ENCODE measurements at places on chromosomes 1 and 21. TPM values are rescaled to one million over a fixed set of nuclear protein-coding genes. Genes with fewer than 3 reads are reported as not detected.

KRTAP12-2 gene
- not detected for total RNA-seq

FCRL1 gene
- total RNA-seq, result not detected

S100A1 gene
- total RNA-seq, result not detected

SLC26A9 gene
- total RNA-seq, result not detected

VANGL1 gene
- total RNA-seq, result 7.6 TPM

HES5 gene
- 0.28 TPM for total RNA-seq

UQCRHL gene
- total RNA-seq, result 2.0 TPM

CR1 gene
- total RNA-seq, result not detected
